ENCODE measurements at places on chromosomes 11 and 22. TPM values are rescaled to one million over a fixed set of nuclear protein-coding genes. Genes with fewer than 3 reads are reported as not detected.

DNA sequence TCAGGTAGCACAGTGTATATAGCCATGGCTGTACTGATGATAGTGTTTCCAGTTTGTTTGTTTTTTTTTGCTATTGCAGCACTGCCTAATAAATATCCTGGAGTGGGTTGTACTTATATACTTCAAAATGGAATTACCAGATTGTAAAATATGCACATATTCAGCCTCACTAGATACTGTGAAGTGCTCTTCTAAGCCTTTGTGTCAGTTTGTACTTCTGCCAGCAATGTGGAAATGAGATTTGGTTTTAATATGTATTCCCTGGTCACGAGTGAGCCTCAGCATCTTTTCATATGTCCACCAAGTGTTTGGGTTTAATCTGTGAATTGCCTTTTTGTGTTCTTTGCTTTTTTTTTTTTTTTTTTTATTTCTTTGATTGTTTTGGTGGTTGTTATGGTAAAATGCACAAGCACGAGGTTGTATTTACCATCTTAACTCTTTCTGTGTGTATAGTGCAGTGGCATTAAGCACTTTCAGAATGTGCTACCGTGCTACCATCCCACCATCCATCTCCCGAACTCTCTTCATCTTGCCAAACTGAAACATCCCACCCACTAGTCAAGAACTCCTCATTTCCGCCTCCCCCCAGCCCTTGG, 34.9 kb downstream of the ST3GAL4 start:
- DNase-seq: no peak

The IRAG1 gene
- total RNA-seq: 1.4 TPM

- no peak for DNase-seq
These were observed 216.3 kb upstream of the SYN3 start for GRCh38 chr22:33274214-33275072.

DNA sequence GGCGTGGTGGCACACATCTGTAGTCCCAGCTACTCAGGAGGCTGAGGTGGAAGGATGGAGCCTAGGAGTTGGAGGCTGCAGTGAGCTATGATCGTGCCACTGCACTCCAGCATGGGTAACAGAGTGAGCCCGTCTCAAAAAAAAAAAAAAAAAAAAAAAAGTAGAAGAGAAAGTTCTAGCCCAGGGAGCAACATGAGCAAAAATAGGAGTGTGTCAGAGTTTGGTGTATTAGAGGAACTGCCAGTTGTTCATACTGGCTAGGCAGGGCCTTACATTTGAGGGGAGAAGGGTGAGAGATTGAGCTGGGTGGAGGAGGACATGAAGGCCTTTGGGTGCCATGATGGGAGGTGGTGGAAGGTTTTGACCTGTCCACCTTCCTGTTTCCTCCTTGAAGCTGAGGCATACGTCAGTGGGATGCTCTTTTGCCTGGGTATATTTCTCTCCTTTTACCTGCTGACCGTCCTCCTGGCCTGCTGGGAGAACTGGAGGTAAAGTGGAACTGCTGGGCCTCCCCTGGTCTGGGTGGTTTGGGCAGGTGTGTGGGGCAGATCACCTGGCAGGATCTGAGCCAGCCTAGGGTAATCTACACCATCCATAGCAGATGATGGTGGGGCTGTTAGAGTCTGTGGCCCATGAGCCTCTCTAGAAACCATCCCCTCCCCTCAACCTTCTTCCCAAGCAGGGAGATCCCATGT, 7.3 kb downstream of the SIDT2 start:
- no peak for DNase-seq

The ADORA2A gene
- 8.0 TPM for total RNA-seq

- no peak for DNase-seq
These were observed 3.6 kb downstream of the PKNOX2 start for GRCh38 chr11:125167954-125168835.

DNA sequence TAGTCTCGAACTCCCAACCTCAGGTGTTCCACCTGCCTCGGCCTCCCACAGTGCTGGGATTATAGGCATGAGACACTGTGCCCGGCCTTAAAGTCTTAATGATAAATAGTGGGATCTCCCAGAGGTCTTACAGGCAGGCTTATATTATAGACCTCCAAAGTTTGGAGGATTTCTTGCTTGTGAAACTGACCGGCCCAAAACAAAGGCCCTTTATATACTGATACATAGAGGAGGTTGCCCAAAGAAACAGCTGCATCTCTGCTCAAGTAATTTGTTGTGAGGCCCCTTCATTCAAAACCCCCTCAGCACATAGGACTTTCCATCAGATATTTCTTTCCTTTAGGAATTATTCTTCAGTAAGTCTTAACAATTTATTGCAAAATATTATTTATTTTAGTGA, 27.4 kb upstream of the RDX start:
- DNase-seq: no peak

GRCh38 chr11:14308897-14309387, 50.0 kb downstream of the RRAS2 start:
- no peak for DNase-seq
